ENCODE measurements at places on chromosomes 16 and 17.

GRCh38 chr17:67993998-67994361, 2.3 kb downstream of the C17orf58 start:
- no peak for DNase-seq

DNA sequence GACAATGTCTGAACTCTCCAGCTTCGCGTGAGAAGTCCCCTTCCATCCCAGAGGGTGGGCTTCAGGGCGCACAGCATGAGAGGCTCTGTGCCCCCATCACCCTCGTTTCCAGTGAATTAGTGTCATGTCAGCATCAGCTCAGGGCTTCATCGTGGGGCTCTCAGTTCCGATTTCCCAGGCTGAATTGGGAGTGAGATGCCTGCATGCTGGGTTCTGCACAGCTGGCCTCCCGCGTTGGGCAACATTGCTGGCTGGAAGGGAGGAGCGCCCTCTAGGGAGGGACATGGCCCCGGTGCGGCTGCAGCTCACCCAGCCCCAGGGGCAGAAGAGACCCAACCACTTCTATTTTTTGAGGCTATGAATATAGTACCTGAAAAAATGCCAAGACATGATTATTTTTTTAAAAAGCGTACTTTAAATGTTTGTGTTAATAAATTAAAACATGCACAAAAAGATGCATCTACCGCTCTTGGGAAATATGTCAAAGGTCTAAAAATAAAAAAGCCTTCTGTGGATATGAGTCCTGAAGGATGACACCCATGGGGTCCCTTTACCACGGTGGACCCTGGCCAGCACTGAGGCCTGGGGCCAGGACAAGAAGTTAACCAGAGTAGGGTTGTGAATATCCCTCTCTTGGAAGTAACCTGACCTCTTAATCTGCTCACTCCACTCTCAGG, 10.5 kb upstream of the ITGAD start:
- peak; percentile 49 for DNase-seq

DNA sequence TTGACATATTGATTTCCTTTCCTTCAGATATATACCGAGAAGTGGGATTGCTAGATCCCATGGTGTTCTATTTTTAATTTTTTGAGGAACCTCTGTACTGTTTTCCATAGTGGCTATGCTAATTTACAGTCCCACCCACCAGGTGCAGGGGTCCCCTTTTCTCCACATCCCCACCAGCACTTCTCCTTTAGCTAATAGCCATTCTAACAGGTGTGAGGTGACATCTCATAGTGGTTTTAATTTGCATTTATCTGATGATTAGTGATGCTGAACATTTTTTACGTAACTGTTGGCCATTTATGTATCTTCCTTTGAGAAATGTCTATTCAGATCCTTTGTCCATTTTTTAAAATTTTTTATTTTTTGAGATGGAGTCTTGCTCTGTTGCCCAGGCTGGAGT, 93.9 kb downstream of the SDR42E1 start:
- DNase-seq = no peak

- DNase-seq = no peak
These were observed 2.9 kb upstream of the SCN4A start for GRCh38 chr17:63975541-63976092.

DNA sequence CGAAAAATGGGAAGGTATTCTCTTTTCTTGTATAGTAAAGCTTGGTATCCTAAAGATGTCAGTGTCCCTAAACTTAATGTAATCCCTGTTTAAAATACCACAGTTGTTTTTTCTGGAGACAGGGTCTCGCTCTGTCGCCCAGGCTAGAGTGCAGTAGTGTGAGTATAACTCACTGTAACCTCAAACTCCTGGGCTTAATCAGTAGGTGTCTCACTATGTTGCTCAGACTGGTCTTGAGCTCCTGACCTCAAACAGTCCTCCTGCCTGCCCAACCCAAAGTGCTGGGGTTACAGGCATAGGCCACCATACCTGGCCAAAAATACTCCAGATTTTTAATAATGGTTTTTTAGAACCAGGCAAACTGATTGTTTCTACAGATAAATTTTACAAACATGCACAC, 8.2 kb downstream of the DCAF7 start:
- DNase-seq = no peak

- DNase-seq = no peak
These were observed 90.9 kb upstream of the BCAR1 start for GRCh38 chr16:75342308-75342811.

DNA sequence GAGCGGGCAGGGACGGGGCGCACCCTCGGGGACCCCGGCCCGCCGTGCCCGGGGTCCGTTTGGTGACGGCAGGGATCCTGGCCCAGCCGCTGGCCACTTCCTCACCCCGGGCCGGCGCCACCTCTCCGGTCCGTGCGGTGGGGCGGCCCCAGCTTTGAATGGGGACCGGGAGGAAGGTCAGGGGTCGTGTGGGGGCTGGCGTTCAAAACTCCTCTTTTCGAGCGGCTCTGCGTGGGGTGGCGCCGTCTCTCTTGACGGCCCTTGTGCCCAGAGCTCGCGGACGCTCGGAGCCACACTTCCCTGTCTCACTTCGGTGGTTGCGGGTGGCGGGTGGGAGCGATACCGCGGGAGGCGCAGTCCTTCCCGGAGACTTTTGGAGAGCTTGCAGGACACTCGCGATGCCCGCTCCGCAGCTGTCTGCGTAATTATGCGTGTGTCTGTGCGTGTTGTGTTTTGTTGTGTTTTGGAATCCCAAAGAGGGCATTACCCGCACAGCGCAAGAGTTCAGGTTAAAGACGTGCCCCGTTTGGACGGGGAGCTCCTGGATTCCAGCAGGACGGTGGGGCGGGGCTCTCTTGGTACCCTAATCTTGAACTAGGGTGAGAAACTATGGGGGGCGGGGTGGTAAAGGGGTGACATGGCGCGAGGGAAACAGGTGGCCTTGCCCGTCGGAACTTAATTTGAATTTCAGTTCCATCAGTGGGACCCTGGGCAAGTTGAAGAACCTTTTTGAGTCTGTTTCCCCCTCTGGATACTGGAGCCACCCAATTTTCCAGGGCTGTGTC, 637 bp downstream of the PLCG2 start:
- DNase-seq = no peak
